ENCODE measurements at places on chromosomes 1 and 21.

DNA sequence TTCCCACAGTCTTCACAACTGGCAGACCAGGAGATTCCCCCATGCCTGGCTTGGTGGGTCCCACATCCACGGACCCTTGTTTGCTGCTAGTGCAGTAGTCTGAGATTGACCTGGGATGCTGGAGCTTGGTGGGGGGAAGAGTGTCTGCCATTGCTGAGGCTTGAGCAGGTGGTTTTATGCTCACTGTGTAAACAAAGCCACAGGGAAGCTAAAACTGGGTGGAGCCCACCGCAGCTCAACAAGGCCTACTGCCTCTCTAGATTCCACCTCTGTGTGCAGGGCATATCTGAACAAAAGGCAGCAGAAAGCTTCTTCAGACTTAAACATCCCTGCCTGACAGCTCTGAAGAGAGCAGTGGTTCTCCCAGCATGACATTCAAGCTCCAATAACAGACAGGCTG is 177.3 kb upstream of the ETV3 start:
- DNase-seq: no peak

- no peak for DNase-seq
These were observed 75.7 kb upstream of the KCNJ15 start for GRCh38 chr21:38181096-38181495.

GRCh38 chr1:8989821-8990220 is 36.4 kb downstream of the SLC2A7 start:
- no peak for DNase-seq

GRCh38 chr21:37101384-37101783 is 28.3 kb downstream of the TTC3 start:
- DNase-seq: no peak

GRCh38 chr1:15279576-15280230 is 32.7 kb downstream of the FHAD1 start:
- DNase-seq: no peak

- peak; percentile 52 for DNase-seq
These were observed 22.2 kb downstream of the SLC2A1 start for GRCh38 chr1:42936309-42937078.

DNA sequence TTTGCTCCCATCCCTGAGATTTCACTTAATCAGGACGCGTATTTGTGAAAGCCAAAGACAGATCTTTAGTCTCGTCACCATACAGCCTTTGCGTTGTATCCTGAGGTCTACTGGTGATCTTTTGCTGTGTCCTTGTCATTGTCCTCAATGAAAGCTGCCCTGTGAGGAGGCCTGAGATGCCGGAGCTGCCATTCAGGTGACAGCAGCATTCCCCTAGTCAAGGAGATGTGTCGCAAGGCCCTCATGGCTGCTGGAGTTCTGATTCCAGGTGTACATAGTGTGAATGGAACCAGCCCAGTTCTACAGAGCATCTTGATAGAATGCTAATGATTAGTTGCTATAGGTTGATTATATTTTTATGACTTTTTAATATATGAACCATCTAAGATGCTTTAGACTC is 24.1 kb downstream of the TTF2 start:
- DNase-seq: no peak
